Caco-2 (cell line): ENCODE measurements at places on chromosomes 12 and 14.

DNA sequence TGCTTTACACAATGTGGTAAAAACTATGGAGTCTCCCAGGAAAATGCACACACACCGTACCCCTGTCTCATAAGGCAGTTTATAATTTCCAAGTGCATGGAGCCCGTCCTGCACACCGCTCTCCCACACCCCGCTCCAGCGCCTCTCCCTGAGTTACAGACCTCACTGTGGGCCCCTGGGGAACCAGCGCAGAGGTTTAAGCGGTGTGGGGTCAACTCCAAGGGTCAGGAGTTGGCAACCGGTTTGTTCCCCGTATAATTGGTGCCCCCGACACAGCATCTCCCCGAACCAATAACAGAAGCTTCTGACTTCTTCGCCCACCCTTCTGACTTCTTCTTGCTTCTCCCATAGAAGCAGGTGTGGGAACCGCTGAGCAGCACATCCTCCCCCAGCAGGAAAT is 58.4 kb upstream of the DDX11 start:
- H3K27me3 ChIP-seq, result no peaks in the 10 kb centered on the region
- no peaks in the 10 kb centered on the region for H3K36me3 ChIP-seq
- no peaks in the 10 kb centered on the region for H3K4me1 ChIP-seq

DNA sequence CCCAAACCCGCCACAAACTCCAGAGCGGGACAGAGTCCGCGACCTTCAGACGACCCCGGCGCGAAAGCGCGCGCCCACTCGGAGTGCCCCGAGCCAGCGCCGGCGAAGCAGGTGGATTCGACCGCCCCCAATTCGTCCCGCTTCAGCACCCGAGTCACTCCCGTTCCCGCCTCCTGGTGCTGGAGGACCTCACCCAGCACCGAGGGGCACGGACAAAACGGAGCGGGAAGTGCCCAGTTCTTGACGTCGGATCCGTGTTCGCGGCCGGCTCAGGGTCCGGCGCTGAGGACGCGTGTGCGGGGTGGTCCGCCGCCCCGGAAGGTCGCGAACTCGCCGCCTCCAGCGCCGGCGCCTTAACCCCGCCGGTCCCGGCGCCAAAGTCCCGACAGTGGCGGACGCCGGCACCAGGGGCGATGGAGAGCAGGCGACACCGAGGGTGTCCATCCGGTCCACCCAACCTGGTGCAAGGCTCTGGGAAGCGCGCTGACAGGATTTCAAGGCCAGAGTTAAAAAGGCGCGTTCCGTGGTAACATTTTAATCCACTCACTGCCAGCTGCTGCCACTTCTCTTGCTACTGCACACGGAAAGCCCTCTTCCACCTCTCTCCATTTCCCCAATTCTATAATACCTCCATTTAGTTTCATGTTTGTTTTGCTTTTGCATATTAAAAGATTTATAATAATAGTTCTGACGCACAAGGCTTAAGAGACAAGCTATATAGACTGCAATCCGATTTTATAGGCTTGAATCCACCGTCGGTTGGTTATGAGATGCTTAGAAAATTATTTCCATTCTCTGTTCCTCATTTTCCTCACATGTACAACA is 240.0 kb upstream of the CPNE8 start:
- no peaks in the 10 kb centered on the region for H3K4me1 ChIP-seq
- no peaks in the 10 kb centered on the region for H3K36me3 ChIP-seq
- H3K27me3 ChIP-seq, result no peaks in the 10 kb centered on the region
- H3K27ac ChIP-seq, result no peak overlapping the region

DNA sequence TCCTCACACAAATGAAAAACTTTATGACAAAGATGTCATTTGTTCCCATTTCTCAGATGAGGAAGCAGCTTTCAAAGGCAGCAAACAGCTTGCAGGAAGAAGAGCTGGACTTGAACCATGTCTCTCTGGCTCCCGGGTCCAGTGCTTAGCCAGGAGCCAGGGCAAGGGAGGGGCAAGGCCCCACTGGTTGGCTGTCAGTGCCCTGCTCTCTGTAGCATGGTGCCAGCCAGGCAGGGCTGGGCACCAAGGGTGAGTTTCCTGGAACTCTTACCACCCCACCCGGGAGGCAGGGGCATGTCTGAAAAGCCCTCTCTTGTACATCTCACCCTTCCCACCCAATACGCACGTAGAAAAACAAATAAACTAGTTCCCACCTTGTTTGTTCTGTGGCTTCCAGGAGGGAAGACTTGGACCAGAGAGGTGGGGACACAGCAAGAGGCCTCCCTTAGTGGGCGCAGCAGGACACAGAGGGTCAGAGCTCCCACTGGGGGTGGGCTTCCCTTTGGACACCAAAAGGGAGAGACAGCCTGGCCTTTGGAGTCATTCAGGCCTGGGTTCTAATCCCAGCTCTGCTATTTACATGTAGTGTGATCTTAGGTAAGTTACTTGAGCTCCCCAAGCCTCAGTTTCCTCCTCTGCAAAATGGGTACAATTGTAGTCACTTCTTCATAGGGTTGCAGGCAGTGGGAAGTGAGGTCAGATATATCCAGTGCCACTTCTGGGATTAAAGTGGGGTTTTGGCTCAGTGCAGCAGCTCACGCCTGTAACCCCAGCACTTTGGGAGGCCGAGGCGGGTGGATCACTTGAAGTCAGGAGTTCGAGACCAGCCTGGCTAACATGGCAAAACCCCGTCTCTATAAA is 17.2 kb downstream of the TRPV4 start:
- no peak overlapping the region for H3K27ac ChIP-seq
- no peak overlapping the region for H3K4me3 ChIP-seq
- no peaks in the 10 kb centered on the region for H3K36me3 ChIP-seq
- H3K27me3 ChIP-seq, result no peaks in the 10 kb centered on the region

DNA sequence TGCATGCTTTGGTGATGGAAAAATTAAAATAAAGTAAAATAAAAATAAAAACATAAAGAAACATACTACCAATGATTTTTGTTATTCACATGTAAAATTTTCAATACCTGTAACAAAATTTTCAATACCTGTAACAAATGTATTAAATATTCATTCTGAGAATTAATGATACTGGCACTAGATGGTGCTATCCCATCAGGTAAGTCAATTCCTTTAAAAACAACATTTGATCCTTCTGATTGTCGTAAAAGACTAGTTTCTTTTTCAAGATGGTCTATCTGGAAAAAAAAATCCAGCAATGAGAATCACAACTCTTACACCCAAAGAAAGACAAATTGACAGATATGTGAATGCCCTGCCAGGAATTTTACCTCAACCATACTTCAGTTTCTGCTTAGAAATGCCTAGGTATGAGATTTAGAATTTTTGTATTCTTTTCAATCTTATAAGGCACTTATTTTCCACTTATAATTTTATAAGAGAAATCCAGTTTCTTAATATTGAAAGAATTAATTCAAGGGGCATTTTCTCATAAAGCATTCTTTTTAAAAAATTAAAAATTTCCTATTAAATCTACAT is 30.7 kb downstream of the CEP290 start:
- peak; percentile 26 for DNase-seq
- no peaks in the 10 kb centered on the region for H3K36me3 ChIP-seq
- H3K27me3 ChIP-seq, result no peaks in the 10 kb centered on the region
- H3K27ac ChIP-seq, result no peak overlapping the region
- peaks cover 4% of the 10 kb centered on the region; the same call in 1 of the 2 replicates for H3K4me1 ChIP-seq

GRCh38 chr12:39685854-39686657 is 66.5 kb upstream of the ABCD2 start:
- no peaks in the 10 kb centered on the region for H3K36me3 ChIP-seq
- H3K4me3 ChIP-seq, result no peak overlapping the region
- no peaks in the 10 kb centered on the region for H3K27me3 ChIP-seq
- no peaks in the 10 kb centered on the region for H3K4me1 ChIP-seq
- DNase-seq, result no peak

- H3K27me3 ChIP-seq, result no peaks in the 10 kb centered on the region
- no peaks in the 10 kb centered on the region for H3K36me3 ChIP-seq
- no peak overlapping the region for H3K4me3 ChIP-seq
- no peaks in the 10 kb centered on the region for H3K4me1 ChIP-seq
- no peak for DNase-seq
Measured at GRCh38 chr12:76948879-76949278, 70.1 kb upstream of the CSRP2 start.

DNA sequence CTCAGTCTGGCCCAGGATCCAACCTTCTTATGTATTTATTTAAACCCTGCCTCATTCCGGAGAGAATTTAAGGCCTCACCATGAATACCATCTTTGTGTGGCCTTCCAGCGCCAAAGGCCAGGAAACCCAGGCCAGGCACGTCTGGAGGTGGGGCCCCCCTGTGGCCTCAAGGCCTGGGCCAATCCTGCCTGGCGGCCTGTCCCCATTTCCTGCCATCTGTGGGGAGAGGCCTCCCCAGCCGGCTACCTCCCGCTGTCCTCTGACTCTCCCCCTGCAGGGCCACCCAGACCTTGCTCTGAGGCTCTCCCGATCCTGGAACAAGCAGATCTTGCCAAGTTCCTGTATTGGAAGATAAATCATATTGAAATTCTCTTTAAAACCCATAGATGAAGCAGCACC is 37.4 kb upstream of the MEG3 start:
- no peak overlapping the region for H3K27ac ChIP-seq
- H3K4me1 ChIP-seq, result no peaks in the 10 kb centered on the region
- no peaks in the 10 kb centered on the region for H3K27me3 ChIP-seq
- H3K36me3 ChIP-seq, result no peaks in the 10 kb centered on the region
- no peak for DNase-seq

DNA sequence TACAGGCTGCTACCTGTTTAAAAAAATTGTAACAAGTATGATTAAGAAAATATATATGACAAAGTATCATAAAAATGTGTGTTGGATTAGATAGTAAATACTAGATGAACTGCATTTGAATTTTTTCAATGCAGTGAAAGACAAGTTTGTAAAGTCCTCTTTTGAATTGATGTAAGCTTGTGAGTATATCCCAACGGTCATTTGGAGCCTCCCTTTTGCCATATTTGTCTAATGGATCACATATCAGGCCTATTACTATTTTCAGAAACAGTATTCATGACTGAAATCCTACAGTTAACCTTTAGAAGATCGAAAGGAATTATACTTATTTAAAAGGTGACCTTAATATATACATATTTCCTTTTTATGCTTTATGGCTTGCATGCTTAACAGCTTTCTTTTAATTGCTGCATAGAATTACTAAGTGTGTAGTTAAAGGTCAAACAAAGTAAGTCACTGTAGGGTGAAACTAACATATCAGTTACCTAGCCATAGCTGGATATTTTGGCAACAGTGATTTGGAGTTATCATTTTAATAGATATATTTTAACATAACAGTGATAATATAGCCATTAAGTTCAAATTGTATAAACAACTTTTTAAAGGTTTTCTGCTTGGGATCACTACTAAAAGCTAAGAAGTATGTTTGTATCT is 53.6 kb downstream of the USP15 start:
- H3K27me3 ChIP-seq, result no peaks in the 10 kb centered on the region
- DNase-seq, result no peak
- no peak overlapping the region for H3K27ac ChIP-seq
- H3K36me3 ChIP-seq, result no peaks in the 10 kb centered on the region
- H3K4me1 ChIP-seq, result no peaks in the 10 kb centered on the region

DNA sequence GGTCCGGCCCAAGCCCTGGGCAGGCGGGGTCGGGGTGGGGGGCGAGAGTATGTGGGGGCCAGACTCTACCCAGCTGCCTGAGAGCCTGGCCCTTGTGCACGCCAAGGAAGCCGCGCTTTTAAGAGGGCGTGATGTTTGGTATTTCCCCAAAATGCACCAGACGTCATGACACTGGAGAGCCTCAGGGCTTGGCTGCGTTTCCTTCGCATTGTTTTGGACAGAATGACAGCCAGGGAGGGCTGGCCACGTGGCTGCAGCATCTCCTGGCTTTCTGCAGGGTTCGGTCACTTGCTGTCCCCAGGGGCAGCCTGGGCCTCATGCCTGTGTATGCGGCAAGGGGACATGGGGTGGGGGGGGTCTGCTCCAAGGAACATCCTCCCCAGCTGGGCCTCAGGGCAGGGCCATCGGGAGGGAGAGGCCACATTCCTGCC is 16.1 kb upstream of the NUDT14 start:
- H3K36me3 ChIP-seq, result no peaks in the 10 kb centered on the region
- no peak overlapping the region for H3K27ac ChIP-seq
- H3K4me3 ChIP-seq, result no peak overlapping the region
- 0 out of 2 replicates have a peak, but pooled peaks cover 3% of the 10 kb centered on the region for H3K4me1 ChIP-seq
- no peaks in the 10 kb centered on the region; the same call in 1 of the 2 replicates for H3K27me3 ChIP-seq

DNA sequence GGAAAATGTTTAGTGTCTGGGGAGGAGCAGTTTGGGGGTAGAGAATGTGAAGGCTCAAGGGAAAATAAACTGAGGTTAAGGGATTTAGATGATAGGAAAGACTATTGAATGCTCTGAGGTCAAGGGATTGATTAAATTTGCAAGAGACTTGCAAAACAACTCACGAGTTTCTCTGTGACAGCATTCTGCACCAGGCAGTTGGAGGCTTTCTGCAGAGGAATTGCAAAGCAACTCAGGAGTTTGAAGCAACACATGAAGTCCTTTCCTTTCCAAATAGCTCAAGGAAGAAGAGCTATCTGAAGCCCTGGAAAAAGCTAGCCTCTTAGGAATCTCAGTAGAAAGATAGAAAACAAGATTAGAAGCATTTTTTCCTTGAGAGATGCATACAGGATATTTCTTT is 23.9 kb downstream of the SLC7A8 start:
- H3K4me3 ChIP-seq, result no peak overlapping the region
- no peaks in the 10 kb centered on the region for H3K27me3 ChIP-seq
- DNase-seq, result no peak
- H3K27ac ChIP-seq, result no peak overlapping the region
- no peaks in the 10 kb centered on the region for H3K36me3 ChIP-seq

- no peaks in the 10 kb centered on the region for H3K4me1 ChIP-seq
- DNase-seq, result no peak
Measured at GRCh38 chr14:55864890-55865655, 253.1 kb upstream of the PELI2 start.

DNA sequence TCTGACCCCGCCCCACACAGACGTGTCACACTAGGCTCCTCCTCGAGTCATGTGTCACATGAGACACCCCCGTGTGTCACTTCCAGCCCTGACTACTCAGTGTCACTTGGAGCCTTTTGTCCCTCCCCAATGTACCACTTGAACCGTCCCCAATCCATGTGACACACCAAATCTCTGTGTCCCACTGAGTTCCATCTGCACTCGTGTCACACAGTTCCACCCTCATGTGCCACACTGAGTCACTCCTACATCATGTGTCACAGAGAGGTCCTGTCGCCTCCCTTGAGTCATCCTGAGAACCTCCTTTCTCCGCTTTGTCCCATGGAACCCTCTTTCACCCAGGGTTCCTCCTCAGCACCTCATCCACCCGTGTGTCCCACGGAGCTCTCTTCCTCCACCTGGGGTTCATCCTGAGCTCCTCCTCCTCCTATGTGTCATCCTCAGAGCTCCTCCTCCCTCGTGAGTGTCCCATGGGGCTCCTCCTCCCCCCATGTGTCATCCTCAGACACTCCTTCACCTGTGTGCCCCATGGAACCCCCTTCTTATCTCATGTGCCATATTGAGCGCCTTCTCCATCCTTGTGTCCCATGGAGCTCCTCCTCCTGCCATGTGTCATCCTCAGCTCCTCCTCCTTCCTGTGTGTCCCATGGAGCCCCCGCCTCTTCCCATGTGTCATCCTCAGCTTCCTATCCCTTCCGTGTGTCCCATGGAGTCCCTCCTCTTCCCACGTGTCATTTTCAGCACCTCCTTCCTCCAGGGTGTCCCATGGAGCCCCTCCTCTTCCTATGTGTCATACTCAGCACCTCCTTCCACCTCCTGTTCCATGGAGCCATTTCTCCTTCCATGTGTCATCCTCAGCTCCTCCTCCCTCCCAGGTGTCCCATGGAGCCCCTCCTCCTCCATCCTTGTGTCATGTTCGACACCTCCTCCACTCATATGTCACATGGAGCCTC is 32.0 kb downstream of the RTL1 start:
- DNase-seq, result peak; percentile 42
- no peak overlapping the region for H3K4me3 ChIP-seq
- H3K4me1 ChIP-seq, result no peaks in the 10 kb centered on the region
- no peaks in the 10 kb centered on the region for H3K36me3 ChIP-seq
- no peaks in the 10 kb centered on the region for H3K27me3 ChIP-seq
- H3K27ac ChIP-seq, result peak overlapping the region; percentile 8
